ENCODE measurements at places on chromosomes 1 and 21.

GRCh38 chr1:40079774-40080400 lies 17.2 kb downstream of the PPT1 start:
- no peak for DNase-seq

DNA sequence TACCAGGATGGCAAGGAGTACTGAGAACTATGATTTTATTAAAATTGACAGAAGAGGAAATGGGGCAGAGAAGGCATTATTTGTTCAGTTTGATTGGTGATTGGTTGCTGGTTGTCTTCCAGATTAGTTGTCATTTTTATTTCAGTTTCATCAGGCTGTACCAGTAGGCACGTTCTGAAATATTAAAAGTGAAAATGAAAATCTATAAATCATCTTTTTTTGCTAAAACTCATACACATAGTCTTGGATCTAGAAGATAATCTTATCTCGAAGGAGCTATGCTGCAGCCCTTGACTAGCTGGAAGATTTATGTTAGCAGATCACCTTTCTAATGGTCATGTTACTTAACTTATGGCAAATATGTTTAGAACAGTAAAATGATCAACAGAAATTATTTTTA lies 29.0 kb downstream of the NEK7 start:
- DNase-seq = no peak

DNA sequence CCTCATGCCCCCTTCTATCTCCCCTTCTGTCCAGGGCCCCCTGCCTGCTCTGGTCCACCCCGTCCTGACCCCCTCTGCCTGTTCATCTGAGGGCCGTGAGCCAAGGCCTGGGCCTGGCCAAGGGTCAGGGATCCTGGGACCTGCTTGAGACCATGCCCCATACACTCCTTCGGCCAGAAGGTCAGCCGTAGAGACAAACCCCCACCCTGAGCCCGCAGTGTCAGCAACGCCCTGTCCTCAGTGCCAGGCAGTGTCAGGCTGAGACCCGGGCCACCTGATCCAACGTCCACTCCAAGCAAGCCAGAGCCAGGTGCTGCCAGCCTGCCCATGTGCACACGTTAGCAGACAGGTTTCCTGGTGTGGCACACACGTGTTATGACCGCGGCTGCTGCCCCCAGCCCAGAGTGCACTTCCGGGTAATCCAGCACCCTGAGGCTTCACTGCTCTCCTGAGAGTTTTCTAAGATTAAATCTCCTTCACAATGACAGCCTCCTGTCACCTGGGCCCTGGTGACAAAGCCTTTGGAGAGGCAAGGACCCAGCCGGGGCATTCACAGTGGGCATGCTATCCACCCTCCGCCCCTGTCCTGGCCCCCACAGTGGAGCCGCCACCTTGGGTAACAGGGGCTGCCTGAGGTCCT lies 10.1 kb upstream of the SAMD11 start:
- no peak for DNase-seq

DNA sequence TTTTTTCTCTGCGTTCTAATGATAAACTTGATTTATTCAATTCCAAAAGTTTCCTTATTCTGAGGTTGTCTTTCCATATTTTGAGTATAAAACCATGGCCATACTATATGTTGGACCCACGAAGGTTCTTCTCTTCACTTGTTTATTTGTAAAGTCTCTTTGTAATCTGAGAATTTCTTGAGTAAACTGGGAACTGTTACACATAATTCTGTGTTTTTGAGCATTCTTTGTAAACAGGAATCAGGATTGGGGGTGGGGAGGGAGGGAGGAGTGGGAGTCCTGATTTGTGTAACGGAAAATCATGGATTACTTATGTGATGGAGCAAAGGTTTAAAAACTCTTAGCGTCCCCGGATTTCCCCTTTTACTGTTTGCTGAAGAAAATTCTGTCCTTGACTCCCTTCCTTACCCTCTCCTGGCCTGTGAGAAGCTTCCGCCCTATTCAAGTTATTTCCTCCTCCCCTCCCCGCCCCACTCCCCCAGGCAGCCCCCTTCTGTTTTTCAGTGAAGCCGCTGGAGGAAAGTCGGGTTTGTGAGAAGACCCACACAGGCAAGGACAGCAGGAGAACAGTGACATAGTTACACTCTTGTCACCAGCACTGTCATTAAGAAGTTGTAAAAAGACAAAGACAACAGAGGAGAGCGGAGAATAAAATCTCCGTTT lies 6.4 kb upstream of the NBPF11 start:
- no peak for DNase-seq

DNA sequence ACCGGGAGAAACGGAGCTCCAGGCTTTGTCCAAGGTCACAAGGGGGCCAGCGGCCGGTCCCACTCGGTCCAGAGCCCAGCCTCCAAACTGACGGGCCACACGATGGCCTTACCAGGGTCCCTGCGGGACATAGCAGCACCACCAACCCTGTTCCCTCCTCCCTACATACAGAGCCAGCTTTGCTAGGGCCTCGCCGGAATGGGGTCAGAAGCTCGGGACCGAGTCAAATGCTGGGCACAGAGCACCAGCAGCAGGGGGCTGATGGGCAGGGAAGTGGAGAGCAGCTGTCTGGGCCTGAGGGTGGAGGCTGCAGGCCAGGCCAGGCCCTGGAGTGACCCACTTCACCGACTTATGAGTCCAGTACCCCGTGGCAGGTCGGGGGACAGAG lies 14.9 kb upstream of the TTC39A start:
- no peak for DNase-seq

DNA sequence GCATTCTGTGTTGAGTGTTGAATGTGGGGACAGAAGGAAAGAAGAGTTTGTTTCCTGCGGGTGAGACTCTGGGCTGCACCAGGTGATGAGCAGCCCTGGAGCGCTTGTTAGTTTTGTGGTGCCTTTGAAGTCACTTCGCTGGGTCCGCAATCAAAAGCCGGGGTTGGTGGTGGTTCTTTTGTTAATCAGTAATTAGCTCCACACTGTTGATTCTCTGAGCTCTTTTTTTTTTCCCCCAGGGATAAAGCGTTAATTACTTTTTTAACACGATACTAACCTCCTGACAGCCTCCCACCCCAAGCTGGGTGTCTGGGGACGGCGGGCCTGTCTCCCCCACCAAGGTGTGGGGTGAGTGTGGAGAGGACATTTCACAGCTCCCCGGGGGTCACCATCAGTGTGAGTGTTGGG lies 56.6 kb downstream of the AGPAT3 start:
- no peak for DNase-seq
